Stimulated activated CD4-positive, alpha-beta T cell treated with anti-CD3 and anti-CD28 coated beads, TNF-alpha, amount 100 ng/mL, for 1 hour (primary cell): ENCODE measurements at places on chromosomes 2 and 18.

DNA sequence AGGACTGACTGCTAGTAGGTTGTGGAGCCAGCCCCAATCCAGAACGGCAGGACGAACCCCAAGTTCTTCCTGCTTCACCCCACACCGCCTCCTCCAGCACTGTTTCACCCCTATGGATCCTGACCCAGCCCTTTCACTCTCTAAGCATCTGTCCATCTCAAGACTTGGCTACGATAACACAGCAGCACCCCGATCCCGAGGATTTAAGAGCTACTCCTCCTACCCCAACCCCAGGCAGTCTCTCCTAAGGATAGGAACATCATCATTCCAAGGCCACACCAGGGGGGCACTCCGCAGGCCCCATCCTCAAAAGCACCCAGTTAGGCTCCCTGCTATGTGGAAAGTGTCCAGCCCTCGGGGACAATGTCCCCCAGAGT is 645 bp downstream of the KCTD18 start:
- DNase-seq = no peak

DNA sequence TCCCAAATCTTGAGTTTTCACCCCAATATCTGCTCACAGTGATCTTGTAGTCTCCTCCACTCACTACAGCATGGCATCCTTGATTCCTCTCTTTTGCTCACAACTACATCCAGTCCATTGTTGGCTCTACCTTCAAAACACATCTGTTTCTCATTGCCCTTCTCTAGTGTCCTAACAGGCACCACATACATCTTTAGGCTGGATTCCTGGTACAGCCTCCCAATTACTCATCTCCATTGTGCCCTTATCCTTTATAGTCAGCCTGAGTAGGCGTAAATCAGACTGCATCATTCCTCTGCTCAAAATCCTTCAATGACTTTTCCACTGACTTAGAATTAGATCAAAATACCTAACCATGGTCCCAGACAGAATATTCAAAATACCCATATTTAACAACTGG is 10.7 kb upstream of the TAF1B start:
- no peak for DNase-seq

- DNase-seq = no peak
Observed at GRCh38 chr2:219650426-219651248, 23.2 kb downstream of the SLC4A3 start.

GRCh38 chr2:221443645-221444044 is 128.5 kb downstream of the EPHA4 start:
- DNase-seq = no peak

DNA sequence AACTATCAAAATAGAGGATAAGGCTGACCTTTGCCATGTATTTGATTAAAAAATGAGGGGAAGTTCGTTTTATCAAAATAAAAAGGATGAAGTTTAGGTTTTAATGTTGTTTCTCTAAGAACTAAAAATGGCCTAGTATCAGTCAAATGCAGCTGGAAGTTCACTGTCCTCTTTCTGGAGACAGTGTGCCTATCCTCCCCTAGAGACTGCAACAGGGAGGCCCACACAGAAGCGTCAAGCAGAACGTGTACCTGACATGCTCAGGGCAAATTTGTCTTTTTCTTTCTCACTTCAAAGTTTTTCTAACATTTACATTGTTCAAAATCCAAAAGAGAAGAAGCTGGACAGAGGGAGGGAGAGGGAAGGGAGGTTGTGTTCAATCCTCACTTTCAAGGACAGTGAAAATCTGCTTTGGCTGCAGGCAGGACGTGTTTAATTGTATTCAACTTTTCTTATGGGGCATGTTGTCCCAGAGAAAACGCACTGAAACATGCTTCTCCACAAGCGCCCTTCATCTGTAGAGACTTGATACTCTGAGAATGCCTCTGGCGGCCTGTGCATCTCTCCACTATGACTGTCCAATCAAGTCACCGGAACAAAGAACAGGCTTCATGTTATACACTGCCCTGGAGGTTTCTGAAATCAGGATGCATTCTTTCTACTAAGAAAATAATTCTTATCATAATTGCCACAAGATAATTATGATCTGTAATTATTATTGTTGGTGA is 65.1 kb downstream of the FAM210A start:
- DNase-seq = no peak

DNA sequence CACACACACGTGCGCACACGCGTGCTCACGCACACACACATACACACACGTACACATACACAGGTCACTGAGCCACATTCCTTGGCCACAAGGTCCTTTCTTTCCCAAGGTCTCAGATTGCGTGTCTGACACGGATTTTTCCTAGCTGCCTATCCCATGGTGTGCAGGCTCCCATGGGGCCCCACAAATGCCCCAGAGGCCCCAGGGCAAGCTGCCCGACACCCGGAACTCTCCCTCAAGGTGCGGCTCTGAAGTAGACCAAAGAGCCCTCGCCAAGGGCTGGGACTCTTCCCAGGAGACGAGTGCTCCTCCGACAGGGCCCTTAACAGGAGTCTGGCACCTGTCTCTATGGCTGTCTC is 46.7 kb downstream of the SDC1 start:
- no peak for DNase-seq

- no peak for DNase-seq
Observed at GRCh38 chr2:26598336-26598995, 42.7 kb downstream of the CIB4 start.

DNA sequence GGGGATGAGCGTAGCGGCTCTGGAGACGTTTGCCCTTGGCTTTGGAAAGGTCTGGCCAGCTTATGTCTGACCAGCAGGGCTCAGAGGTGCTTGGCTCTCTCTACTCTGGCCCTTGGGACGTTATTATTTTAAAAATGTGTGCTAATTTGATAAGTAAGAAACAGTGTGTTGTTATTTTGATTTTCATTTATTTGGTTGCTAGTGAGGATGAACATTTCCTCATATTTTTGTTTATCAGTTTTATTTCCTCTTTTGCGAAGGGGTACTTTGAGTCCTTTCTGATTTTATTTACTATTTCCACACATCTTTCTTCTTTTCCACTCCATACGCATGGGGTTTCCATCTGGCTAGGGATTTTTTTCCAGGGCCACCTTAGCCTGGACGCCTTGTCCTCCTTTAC is 11.4 kb downstream of the CXCR4 start:
- DNase-seq = no peak

DNA sequence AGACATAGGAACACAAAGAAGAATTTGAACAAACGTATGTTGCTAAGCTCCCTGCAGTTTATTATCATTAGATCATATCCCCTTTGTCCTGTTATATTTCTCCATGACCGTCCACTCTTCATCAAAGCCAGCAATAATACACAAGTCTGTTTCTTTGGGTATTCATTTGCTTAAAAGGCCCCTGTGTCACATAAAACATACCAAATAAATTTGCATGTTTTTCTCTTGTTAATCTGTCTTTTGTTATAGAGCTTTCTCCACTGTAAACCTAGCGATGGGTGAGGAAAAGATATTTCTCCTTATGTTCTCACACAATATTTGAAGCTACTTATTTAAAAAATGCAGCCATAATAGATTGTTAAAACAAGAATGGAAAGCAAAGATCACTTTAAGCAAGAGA is 42.9 kb upstream of the REL start:
- DNase-seq = no peak

DNA sequence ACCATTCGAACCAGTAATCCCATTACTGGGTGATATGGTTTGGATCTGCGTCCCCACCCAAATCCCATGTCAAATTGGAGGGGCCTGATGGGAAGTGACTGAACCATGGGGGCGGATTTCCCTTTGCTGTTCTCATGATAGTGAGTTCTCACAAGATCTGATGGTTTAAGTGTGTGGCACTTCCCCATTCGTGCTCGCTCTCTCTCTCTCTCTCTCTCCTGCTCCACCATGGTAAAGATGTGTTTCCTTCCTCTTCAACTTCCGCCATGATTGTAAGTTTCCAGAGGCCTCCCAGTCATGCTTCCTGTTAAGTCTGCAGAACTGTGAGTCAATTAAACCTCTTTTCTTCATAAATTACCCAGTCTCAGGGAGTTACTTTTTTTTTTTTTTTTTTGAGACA is 62.6 kb downstream of the NBAS start:
- DNase-seq = no peak

- DNase-seq = no peak
Observed at GRCh38 chr2:80370375-80371009, 65.9 kb upstream of the LRRTM1 start.

DNA sequence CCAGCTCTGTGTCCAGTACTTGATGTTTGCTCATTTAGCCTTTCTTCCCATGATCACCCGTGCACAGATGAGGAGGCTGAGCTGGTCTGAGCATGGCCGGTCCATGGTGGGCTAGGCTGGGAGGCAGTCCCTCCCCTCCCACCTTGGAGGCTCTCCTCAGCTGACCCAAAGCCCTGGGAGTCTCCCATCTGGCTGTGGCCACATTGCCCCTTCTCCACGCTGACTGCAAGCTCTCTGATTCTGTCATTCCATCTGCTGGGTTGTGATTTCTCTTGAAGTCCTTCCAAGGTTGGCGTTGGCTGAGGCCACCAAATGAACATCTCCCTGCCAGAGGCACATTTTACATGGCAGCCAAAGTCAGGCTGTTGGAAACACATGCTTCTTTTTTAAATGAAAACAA is 44.0 kb downstream of the ACKR3 start:
- no peak for DNase-seq

- DNase-seq = no peak
Observed at GRCh38 chr2:78908973-78909372, 116.5 kb upstream of the REG3G start.

GRCh38 chr2:165795011-165795410 is 964 bp upstream of the GALNT3 start:
- DNase-seq = no peak

GRCh38 chr2:166180951-166181812 is 53.4 kb upstream of the SCN1A start:
- DNase-seq = no peak
